ENCODE measurements at places on chromosomes 13 and 19.

GRCh38 chr13:33015791-33016323, 366 bp upstream of the KL start:
- DNase-seq = no peak

- DNase-seq = no peak
Observed at GRCh38 chr19:44634785-44635184, 8.9 kb upstream of the PVR start.

GRCh38 chr13:95067303-95067702, 233.9 kb downstream of the ABCC4 start:
- no peak for DNase-seq

GRCh38 chr13:98693756-98694155, 58.7 kb downstream of the SLC15A1 start:
- no peak for DNase-seq

DNA sequence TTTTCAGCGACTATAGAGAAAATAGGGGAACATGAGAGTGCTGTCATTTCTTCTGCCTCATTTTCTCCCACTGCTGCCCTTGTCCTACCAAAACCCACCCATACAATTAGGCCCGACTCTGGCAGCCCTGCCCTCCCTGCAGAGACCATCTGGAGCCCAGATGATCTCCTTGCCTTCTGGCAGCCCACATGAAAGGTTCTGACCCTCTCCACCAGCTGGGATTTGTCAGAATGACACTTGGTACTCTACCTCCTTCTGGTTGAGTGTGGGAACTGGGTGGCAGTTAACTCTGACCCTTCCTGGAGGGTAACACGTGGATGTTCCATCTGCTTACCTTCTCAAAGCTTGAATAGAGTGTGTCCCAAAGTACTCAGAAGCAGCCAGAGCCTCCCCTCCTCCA, 21.0 kb upstream of the SIAH3 start:
- no peak for DNase-seq

DNA sequence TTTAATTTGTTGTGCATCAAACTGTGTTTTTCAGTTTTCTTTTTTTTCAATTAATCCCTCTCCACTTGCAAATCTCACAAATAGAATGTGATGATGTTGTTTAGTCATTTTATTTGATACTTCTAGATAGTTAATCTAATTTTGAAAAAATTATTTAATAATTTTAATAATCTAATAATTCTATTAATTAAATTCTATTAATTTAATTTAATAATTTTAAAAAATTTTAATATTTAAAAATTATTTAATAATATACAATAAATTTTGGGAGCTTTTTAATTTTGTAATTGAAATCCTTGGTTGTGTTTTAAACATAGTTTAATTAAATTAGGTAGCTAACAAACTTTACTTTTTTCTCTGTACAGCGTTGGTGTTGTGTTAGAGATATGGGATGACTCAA, 393.8 kb downstream of the OLFM4 start:
- DNase-seq = no peak

DNA sequence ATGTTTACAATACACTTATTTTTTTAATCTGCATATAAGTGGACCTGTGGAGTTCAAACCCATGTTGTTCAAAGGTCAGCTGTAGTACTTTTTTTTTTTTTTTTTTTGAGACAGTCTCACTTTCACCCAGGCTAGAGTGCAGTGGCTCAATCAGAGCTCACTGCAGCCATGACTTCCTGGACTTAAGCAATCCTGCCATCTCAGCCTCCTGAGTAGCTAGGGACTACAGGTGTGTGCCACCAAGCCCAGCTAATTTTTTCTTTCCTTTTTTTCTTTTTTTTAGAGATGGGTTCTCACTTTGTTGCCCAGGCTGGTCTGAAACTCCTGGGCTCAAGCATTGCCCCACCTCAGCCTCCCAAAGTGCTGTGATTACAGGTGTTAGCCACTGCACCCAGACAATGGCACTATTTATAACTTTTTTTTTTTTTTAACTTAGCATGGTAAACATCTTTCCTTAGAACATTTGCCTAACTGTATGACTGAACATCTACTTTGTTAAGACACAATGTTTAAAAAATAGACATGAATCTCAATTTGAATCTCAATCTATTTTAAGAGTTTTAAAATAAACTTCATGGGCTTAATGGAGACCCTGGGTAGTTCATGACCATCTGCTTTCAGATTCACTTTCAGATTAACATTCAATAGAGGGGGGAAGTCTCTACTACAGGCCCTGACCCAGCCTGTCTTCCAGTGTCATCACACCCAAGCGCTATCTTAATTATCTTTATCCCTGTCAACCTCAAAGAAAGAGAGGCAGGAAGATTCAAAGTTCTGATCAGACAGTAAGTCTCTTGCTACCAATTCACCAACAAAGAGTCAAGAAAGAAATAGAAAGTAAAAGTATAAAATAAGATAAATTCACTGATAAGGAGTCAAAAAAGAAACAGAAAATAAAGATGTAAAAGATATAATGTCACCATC, 97.7 kb upstream of the DOCK9 start:
- DNase-seq = no peak

- DNase-seq = no peak
Observed at GRCh38 chr13:85544756-85545155, 254.5 kb downstream of the SLITRK6 start.

GRCh38 chr13:102322211-102322610, 79.6 kb downstream of the FGF14 start:
- no peak for DNase-seq

DNA sequence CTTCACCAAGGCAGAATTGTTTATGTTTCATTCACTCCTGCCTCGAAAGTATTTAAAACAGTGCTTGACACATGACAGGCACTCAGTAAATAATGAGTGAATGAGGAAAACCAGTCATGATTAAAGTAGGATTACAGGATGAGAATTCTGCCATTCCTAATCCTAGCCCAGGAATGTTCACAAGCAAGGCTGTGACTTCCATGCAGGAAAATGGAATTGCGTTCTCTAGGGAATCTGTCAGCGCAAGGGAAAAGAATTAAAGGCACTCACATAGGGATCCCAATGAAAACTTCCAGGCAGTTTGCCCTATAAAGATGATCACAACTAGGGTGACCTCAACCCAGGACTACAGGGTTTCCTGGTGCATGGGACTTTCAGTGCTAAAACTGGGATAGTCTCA, 143.4 kb downstream of the CYSLTR2 start:
- DNase-seq = no peak

DNA sequence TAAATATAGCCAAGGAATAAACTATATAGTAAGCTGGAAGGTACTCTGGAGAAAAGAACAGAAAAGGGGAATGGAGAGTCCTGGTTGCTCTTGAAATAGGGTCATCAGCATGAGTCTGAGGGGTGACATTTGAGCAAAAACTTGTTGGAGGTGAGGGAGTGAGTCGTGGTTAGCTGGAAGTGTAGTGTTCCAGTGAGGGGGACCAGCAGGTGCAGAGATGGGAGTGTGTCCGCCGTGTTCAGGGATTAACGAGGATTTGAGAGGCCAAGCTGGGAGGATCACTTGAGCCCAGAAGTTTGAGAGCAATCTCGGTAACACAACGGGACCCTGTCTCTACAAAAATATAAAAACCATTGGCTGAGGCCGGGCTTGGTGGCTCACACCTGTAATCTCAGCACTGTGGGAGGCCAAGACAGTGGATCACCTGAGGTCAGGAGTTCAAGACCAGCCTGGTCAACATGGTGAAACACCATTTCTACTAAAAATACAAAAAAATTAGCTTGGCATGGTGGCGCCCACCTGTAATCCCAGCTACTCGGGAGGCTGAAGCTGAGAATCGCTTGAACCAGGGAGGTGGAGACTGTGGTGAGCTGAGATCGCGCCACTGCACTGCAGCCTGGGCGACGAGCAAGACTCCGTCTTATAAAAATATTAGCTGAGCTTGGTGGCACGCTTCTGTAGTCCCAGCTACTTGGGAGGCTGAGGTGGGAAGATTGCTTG, 1.1 kb downstream of the SUPT5H start:
- no peak for DNase-seq

DNA sequence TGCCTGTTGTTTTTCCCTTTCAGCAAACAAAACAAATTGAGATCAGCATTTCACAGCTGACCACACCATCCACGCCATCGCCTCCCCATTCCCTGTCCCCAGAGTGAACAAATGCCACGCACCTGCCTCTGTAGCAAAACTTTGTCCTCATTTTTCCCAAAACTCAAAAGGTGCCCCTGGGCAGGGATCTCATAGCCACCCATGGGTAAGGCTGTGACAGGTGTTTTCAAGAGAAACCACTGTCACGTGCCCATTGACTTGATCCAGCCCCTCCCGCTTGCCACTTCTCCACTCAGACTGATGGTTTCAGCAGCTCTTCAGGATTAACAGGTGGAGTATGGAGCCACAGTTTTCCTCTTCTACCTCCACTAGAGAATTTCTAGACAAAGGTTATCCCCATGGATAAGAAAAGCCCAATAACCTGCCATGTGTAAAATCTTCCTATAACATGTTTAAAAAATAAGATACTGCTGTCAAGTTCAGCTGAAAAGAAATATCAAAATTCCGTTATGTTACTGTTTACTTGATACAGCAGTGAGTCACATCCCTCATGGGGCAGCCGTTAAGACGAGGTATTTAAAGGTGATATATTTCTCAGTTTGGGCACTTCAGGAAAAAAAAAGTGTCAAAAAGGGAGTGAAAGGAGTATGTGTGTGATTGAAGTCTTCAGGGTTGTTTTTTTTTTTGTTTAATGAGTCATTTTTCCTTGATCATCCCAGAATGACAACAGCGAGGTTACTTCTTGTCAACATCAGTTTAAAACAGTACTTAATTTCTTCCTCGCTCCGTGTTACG, 63.5 kb upstream of the GPR183 start:
- no peak for DNase-seq

- DNase-seq = no peak
Observed at GRCh38 chr13:39597838-39598237, 5.2 kb downstream of the LHFPL6 start.

GRCh38 chr13:21243045-21243897, 66.8 kb downstream of the MRPL57 start:
- DNase-seq = no peak

DNA sequence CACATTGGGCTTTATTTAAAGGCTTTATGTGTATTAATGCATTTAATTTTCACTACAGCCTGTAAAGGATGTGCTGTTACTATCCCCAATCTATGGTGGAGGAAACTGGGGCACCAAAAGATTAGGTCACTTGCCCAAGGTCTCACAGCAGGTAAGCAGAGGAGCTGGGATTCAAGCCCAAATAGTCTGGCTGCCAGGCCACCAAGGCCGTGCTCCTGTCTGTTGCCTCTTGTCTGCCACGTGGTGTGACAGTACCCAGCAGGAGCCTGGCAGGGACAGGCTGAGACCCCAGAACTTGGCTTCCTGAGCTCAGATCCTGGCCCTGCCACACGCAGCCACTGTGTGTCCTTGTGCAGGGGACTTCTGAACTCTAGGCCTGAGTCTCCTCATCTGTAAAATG, 4.5 kb downstream of the NTN5 start:
- no peak for DNase-seq

DNA sequence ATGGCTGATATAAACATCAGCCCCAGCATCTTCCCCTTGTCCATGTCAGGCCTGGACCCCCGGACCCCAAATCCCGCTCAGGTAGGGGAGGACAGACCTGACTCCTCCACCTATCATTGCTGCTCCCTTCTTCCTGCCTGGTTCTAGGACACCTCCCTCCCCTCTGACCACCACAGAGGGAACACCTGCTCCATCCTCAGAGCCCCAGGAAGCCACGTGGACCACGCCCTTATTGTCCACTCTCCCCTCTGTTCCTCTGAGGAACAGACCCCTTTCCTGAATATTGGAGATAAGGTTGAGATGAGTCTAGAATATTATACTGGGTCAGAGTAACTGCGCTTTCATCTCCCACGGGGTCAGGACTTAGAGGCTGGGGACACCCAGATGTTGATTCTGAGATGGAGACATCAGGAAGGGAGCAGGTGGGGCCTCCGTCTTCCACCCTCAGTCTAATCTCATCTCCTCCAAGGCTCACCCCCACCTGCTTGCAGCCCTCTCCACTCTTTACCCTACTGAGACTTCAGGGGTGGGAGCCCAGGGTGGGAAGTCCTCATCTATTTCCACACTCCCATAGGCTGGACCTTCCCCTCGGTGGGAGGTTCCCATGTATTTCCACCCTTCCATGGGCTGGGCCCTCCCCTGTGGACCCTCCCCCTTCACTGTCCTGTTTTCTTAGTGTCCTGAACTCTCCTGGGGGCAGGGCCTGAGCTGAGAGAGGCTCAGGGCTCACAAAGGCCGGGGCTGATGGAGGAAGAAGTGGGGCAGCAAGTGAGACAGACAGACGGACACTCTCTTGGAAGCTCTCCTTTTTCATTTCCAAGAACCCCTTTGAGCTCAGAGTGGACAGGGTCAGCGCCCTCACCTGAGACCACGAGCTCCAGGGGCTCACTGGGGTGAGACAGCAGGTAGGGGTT, 2.7 kb downstream of the LILRA4 start:
- no peak for DNase-seq
